Nasal cavity respiratory epithelium epithelial cell of viscerocranial mucosa (primary cell): ENCODE measurements at places on chromosomes 12 and 14. TPM values are rescaled to one million over a fixed set of nuclear protein-coding genes. Genes with fewer than 3 reads are reported as not detected.

GPD1 gene
- total RNA-seq, result under 0.01 and 0.07 TPM in 2 replicates

KRT71 gene
- total RNA-seq, result not detected in 2 replicates

YY1 gene
- total RNA-seq, result 48.5 and 69.1 TPM in 2 replicates

BEST3 gene
- total RNA-seq, result not detected in 2 replicates

RNFT2 gene
- total RNA-seq, result 0.28 and 0.34 TPM in 2 replicates

CCDC197 gene
- total RNA-seq, result not detected in 2 replicates

TCL1B gene
- not detected in 2 replicates for total RNA-seq

KERA gene
- not detected in 2 replicates for total RNA-seq

MAP3K9 gene
- 12.6 and 29.6 TPM in 2 replicates for total RNA-seq

LEMD3 gene
- total RNA-seq, result 31.8 and 33.4 TPM in 2 replicates

GZMB gene
- not detected in 2 replicates for total RNA-seq

AMN gene
- 2.0 and 8.9 TPM in 2 replicates for total RNA-seq
